Left lung (tissue), 14 donors: ENCODE measurements at places on chromosomes 7 and 10.

DNA sequence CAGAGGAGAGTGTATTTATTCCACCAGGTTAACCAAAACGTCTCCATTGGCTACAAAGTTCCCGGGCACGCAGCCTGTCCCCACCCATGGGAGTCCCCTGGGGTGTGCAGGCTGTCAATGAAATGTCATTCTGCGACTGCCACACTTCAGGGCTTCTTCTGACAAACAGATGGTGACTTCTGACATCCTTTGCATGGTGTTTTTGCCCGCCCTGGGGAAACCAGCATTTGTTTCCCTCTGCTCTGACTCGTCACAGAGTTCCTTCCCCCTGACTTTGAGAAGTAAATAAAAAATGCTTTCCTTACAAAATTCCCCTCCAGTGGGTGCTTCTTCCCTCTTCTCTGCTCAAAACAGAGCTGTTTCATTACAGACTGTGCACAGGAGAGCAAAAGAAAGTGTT is 38.2 kb downstream of the TNS3 start:
- DNase-seq: no peak

GRCh38 chr10:6885284-6885683 is 305.2 kb upstream of the PRKCQ start:
- no peak for DNase-seq

DNA sequence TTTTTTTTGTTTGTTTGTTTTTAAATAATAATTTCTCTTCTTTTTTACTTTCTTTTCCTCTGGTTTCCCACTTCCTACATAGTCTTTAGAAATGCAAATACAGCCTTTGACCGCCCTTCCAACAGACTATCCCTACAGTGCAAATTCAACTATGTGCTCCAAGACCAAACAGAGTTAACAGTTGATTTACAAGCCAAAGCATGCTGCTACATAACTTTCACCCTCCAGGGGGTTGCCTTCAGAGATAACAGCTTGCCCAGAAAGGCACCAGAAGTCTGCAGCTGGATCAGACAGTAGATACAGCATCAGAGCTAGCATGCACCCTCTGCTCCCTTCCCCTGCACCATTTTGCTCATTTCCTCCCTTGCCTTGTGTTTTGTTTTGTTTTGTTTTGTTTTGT is 539.0 kb downstream of the ZWINT start:
- no peak for DNase-seq

GRCh38 chr7:127226685-127227374 is 25.9 kb downstream of the GRM8 start:
- no peak for DNase-seq

DNA sequence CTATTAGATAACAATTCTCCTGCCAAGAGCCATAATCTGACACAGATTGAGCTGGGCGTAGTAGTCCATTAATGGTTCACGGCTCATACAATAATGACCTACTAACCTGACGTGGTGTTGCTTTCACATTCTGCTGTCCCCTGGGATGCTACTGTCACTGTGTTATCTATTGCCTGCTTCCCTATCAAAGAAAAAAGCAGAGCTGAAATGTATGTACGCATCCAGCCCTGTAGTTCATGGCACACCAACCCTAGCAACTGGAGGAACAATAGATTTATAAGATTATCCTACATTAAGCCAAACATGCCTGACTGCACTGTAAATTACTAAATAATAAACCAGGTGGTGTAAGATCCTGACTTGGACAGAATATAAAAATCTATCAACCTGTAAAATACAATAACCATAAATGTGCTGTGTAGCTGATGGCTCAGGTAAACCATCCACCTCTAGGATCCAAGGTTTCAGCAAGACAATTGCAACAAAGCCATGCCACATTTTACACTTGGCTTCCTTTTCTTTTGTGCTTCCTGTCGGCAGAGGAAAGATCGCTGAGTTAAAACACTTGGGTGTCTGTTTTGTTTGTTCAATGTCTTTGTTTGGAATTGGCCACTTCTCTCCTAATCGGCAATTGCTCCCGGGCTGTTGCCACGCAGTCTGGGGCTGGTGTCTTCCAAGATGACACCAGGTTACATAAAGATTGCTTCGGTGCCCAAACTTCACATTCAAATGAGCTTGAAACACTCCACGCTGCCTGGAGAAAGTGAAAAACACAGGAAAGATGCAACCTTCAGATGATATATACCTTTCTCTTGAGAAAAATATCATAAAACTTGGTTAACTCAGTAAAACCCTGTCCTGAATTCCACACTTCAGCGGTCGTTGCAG is 143.9 kb upstream of the MGMT start:
- DNase-seq: no peak
